IPS DF 6.9 (cell line): ENCODE measurements at places on chromosomes 7 and 10.
A peak's percentile ranks its signal among the peaks of the same experiment; 100 is the strongest.

- DNase-seq = no peak
Observed at GRCh38 chr10:127157089-127157488, 39.3 kb downstream of the INSYN2A start.

- no peak for DNase-seq
Observed at GRCh38 chr7:43454936-43455518, 127.9 kb upstream of the STK17A start.

DNA sequence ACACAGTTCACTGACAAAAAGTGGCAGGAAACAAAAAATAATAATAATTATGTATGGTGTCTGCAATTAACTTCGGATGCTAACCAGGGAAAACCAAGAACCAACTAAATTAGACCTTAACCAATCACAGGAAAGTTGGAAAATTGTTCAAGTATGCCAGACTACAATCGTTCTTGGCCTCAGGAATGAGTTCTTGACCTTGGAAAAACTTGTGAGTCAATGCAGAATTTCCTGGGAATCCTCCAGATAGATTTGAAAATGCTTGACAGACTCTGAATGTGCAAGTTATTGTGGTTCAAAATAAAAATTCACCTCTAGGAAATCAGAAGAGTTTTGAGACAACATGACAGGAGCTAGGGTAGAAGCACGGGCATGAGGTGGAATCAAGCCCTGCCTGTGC, 171.5 kb downstream of the C7orf25 start:
- DNase-seq = no peak

DNA sequence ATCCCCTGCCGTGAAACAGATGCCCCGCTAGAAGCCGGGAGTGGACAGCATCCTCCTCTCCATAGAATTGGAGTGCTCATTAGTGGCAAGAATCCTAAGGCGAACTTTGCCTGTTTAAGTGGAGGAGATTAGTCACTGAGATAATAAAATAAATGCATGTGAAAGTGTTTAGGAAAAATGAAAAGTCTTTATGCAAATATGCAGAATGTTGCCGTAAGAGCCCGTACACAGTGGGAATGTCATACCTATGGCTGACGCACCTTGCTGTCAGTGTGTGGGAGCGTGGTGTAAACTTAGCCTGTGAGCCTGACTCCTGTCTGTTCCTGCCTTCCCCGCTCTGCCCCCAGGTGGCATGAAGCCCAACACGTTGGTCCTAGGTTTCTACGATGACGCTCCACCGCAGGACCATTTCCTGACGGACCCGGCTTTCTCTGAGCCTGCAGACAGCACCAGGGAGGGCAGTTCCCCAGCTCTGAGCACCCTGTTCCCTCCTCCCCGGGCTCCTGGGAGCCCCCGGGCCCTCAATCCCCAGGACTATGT, 1.7 kb upstream of the TRIP6 start:
- no peak for DNase-seq

- no peak for DNase-seq
Observed at GRCh38 chr7:139726485-139726869, 51.3 kb downstream of the HIPK2 start.

DNA sequence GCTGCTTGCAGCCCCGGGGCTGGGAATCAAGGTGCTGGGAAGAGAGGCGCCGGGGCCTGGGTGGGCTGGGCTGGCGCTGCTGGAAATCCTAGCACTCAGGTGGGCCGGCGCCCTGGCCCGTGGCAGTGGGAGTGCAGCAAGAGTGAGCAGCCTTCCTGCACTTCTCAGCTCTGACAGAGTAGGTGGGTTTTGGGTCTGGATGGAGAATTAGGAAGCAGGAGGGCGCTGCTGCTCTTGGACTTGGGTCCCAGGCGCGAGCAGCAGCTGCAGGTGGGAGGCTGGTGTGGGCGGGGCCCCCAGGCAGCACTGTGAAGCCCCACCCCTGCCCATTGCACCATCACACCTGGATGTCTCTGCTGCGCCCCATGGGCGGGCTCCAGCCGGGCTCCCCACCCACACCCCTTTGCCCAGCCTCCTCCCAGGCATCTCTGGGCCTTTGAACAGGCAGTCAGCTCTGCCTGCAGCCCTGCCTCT, 6.0 kb downstream of the BRI3 start:
- DNase-seq = peak; percentile 43

- no peak for DNase-seq
Observed at GRCh38 chr7:24346129-24346528, 62.1 kb downstream of the NPY start.
